ENCODE measurements at places on chromosomes 12 and 14.

DNA sequence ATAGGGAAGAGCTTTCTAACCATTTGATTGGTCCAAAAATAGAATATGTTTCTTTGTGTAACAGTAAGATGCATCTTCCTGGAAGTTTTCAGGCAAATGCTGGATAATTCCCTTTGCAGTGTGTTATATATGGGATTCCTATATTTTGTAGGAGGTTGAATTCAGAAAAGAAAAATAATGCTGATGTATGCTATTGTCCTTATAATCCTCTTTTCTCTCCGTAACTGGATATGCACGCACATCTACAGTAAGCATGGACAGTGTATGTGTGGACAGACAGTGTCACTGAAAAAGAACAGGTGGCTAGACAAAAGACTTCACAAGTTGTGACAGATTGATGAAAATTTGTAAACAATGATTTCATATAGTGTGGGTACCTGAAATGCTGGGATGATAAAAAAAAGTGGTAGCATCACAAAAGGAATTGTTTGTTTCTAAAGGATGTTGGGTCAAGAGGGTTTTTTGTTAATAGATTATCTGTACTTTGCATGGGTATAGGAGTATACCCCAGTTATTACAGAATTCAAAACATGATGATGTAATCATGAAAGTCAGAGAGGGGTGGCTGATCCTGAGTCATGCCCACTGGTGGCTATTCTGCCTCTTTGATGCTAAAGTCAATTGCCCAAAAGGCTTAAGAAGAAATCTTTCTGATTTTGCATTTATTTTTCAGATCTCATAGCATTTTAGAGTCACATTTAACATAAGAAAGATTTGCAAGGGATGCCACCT, 160.7 kb upstream of the TMTC1 start:
- DNase-seq, result no peak

DNA sequence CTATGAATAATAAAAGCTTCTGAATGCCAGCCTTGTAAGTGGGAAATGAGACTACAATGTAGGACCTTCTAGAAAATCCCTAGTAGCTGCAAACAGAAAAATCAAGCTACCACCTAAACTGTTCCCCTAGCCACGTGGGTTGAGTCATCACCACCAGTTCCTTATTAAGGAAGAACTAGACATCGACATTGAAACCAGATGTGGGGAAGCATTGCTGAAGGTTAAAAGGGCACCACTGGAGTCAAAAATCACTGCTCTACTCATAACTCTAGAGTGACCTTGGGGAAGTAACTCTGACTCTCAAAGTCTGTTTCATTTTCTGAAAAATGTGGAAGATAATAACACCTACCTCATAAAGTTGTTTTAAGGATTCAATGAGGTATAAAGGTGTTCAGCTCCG, 9.4 kb upstream of the CNIH1 start:
- DNase-seq, result no peak

DNA sequence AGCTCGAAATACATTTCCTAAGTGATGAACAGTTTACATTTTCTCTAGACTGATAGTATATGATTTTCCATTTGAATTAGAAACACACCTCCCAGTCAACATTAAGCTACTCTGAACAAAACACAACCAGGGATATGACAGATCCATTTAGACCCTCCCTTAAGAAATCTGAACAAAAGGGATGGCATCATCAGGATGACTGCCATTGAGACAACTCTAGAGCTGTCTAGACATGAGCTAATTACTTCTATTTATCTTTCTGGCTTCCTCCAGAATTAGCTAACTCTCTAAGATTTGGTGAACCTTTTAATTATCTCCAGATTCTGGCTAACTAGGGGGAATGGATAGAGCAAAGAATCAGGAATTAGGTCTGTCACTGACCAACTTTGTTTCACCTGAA, 92.9 kb upstream of the IGF1 start:
- DNase-seq, result no peak

DNA sequence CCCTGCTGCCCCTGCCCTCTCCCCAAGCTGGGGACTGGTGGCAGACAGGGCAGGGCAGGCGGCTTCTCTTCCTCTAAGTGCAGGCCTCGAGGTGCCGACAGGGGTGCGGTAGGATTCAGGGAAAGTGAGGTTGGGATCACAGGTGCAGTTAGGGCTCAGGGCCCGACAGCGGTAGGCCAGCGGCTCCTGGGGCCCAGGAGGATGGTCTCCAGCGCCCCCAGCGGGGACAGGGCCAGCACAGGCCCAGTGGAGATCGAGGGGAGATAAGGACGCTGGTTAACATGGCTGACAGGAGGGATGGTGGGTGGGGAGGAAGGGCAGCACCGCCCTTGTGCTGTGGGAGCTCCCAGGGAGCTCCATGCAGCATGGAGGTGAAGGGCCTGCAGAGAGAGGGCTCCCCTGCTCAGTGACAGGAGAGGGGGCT, 935 bp upstream of the CRIP1 start:
- DNase-seq, result peak; percentile 77

DNA sequence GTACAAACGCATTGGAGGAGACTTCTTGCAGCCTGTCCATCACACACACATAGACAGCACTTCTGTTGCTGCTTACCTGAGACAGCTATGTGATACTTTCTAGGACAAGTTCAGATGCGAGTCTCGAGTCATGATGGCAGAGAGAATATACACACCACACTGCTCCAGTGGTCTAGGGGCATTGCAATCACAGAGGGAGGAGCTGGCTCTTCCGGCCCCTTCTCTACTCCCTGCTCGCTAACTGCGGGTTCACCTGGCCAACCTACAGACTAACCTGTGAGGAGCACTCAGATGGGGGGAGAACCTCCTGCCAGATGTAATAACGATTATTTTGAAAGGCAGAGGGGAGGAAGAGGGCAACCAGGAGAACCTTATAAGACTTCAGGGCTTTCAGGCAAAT, 30.7 kb downstream of the EMP1 start:
- DNase-seq, result no peak

DNA sequence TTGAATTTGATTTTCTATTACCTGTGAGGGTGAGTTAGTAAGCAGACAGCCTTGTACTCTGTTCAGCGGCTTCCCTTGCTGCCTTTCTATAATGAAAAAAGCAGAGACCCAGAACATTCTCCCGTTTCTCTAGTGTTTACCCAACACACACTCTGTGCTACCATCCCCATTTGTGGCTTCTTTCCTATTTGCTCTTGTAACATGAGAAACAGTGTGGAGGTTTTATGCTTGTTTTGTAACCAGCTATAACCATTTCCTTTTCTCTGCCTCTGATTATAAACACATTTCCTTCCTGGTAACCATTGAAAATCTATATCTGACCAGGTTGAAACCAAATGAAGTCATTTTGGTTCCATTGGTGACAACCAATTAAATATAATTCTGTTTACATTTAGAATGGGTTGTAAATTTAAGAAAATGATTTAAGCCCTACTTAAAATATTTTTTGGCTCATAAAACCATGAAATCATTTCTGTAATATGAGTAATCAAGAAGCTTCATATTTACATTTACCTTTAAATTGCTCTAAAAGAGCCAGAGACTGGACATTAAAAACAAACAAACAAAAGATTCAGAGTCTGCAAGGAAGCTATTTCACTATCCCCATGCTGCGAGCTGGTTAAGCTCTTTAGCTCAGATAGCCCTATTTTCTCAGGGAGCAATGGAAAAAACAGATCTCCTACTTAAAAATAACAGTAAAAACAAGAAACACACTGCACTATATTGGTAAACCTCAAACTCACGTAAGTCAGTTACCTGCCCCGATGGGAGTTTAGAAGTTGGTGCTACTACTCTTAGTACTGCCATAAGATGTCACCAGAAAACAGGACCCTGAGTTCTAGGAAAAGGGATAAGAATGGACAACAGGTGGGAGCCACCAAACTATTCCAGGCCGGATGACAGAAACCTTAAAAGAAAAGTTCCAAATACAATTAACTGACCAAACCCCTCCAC, 206.5 kb upstream of the EEA1 start:
- no peak for DNase-seq

DNA sequence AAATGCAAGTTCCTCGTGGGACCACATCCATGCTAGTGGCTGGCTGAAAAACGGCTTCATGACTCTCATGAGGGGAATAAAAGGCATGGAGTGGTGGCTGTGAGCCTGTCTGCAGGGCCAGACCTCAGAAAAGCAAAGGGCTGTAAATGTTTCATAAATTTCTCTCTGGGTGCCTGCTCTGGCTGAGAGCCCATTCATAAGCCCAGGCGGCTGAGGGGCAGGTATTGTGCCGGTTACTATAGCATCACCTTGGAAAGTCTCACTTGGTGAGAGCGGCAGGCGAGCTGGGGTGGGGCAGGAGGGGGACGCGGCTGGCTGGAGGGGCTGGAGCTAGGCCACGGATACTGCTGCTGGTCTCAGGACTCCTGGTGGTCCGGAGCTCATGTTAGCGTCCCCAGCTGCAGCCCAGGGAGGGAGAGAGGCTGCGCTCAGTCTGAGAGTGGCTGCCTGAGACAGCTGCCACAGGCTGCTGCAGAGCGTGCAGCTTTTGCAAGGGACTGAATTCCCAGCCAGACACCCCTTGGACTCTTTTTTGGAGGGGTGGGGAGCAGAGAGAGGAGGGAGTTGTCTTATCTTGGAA, at the start of gene SLC17A8:
Gene SLC17A8 (plus strand): TSS at position 431 of the 580 bp plus-strand sequence. CDS start 318 bp downstream, outside the sequence.
- DNase-seq, result peak; percentile 22

DNA sequence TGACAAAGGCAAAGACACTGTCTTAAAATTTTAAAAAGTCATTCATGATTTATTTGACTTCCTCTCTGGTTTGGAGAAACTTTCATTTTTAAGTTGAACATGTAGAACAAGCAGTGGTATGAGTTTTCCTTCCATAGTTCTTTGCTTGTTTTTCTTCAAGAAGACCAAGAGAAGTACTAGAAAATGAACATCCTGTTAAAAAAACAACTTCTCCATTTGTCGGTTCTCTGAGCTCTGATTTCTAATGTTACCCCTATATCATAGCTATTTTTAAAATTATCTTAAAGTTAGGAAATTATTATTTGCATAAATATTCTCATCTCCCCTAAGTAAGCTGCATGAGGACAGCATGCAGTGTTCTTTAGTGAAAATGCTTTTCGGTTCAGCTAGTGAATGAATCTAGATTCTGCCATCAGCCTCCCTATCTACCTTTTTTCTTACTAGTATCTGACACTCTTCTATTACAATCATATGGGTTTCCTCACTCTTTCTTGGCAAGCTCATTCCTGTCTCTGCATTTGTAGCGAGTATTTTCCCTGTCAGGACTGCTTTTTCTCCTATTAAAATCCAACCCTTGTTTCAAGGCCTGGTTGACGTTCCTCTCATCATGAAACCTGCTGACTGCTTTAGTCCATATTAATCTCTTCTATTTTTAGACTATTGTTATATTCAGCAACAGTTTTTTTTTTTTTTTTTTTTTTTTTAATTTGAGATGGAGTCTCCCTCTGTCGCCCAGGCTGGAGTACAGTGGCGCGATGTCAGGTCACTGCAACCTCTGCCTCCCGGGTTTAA, 15.8 kb downstream of the DIP2B start:
- DNase-seq, result no peak

- no peak for DNase-seq
These were observed 108.1 kb downstream of the ERC1 start for GRCh38 chr12:1099158-1099557.

GRCh38 chr14:62117010-62117750, 355.0 kb downstream of the SNAPC1 start:
- peak; percentile 87 for DNase-seq

DNA sequence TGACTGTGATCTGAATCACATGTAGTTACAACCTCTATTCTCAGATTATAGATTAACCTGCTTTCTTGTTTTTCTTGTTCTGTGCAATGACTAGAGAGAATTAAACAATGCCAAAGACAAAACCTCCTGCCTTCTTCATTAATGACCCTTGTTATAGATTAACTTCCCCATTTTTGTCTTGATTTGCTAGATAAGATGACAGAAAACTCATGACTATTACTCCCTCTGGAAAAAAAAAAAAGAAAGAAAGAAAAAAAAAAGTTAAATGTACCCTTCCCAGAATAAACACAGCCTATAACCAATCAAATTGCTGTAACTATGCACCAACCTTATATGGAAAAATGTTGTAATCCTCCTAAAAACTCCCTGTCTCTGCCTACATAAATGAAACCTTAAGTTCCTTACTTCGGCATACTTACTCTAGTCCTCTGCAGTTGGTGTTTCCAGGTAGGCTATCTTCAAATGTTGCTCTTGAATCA, 41.1 kb upstream of the PCED1B start:
- DNase-seq, result no peak

DNA sequence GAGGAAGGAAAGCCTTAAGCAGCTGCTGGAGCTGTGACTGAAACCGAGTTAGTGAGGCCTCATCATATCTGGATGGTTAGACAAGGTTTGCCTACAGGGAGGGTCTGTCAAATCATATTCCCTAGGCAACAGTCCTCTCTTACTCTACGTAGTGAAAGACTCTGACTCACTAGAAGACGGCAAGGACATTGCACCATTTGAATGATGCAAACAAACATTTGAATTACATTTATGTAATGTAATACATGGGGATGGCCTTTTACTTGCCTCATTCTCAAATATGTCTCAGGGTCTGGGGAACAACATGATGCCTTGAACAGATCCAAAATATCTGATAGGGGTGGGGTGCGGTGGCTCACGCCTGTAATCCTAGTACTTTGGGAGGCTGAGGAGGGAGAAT, 29.8 kb upstream of the STRAP start:
- no peak for DNase-seq

DNA sequence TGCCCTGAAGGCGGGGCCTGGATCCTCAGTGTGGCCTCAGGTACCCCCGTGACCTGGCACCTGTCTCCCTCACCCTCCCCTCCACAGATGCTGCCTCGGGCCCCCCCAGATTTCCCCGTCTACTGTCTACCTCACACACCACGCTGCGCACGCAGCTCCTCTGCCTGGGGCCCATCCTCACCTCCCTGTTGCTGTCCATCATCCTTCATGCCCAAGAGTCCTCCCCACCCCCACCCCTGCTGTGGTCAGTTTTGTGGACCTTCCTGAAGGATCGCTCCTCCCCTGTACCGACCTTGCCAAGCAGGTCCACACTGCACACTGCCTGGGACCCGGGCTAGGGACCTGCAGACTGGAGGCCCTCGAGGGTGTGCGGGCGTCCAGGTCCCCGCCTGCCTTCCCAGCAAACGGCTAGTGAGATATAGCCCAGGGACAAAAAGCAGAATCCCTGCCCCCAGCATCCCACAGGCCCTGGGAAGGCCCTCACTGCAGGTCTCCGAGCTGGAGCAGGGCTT, 197.4 kb upstream of the DIO3 start:
- no peak for DNase-seq

- DNase-seq, result no peak
These were observed 325.2 kb upstream of the DIO2 start for GRCh38 chr14:80536456-80536855.

DNA sequence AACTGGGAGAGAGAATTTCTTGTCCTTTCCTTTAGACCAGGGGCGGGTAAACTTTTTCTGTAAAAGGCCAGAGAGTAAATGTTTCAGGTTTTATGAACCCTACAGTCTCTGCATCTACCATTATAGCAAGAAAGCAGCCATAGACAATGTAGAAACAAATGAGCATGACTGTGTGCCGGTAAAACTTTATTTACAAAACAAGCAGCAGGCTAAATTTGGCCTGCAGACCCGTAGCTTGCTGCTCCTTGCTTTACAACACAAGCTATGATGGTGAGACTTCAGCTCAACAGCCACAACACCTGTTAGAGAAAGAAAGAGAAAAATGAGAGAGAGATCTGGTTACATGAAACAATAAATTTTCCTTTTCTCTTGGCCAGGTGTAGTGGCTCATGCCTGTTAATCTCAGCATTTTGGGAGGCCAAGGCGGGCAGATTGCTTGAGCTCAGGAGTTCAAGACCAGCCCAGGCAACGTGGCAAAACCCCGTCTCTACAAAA, 4.2 kb upstream of the CDC42BPB start:
- DNase-seq, result no peak

All from endothelial cell (in vitro differentiated cells).